ENCODE measurements at places on chromosomes 3 and 15. TPM values are rescaled to one million over a fixed set of nuclear protein-coding genes. Genes with fewer than 3 reads are reported as not detected.

- no peaks in the 10 kb centered on the region for H3K36me3 ChIP-seq
- peaks cover 20% of the 10 kb centered on the region for H3K4me1 ChIP-seq
- H3K27ac ChIP-seq, result no peak overlapping the region
- H3K4me3 ChIP-seq, result no peak overlapping the region
Observed at GRCh38 chr3:13066236-13066635, 7.0 kb downstream of the IQSEC1 start.

DNA sequence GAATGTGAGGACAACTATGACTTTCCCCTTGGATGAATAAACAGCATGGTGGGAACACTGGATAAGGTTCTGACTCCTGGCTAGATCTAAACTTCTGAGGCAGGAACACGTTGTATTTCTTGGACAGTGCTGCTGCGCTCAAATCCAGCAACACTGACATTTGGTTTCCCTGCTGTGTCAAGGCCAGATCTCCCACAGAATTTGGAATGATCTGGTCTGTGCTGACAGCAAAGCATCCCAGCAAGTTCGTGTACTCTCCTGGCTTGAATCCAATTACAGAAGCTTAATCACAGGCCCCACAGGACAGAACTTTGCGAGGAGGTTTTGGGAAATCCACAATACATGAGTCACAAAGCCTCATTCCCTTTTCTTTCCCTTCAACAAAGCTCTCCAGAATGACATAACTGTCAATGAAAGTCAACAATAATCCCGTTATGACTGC lies 92.5 kb downstream of the ADAMTS9 start:
- no peak overlapping the region for H3K4me3 ChIP-seq
- H3K27me3 ChIP-seq, result no peaks in the 10 kb centered on the region
- H3K4me1 ChIP-seq, result no peaks in the 10 kb centered on the region
- H3K27ac ChIP-seq, result no peak overlapping the region
- no peaks in the 10 kb centered on the region for H3K36me3 ChIP-seq
- DNase-seq, result no peak

DNA sequence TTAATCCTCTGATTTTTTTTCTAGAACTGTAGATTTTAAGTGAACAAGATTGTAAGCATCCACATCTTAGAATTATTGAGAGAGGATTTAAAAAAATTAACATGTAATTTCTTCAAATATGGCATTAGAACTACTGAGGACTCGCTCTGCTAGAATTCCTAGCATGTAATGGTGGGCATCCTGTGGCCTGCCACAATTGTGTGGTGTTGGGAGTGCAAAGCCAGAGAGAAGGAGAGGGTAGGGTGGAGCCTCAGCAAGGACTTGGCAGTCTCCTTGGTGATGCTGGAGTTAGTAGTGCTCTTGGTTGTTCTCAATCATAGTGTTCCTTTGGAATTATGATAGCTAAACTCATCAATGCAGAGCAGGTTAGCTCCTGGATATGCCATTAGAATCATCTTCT lies 443.9 kb upstream of the TBL1XR1 start:
- H3K4me1 ChIP-seq, result peaks cover 23% of the 10 kb centered on the region
- H3K27ac ChIP-seq, result no peak overlapping the region
- no peaks in the 10 kb centered on the region for H3K36me3 ChIP-seq
- no peaks in the 10 kb centered on the region for H3K27me3 ChIP-seq

- no peaks in the 10 kb centered on the region for H3K36me3 ChIP-seq
- no peak for DNase-seq
- no peak overlapping the region for H3K27ac ChIP-seq
- no peak overlapping the region for H3K4me3 ChIP-seq
Observed at GRCh38 chr15:66789029-66790025, 87.3 kb downstream of the SMAD6 start.

DNA sequence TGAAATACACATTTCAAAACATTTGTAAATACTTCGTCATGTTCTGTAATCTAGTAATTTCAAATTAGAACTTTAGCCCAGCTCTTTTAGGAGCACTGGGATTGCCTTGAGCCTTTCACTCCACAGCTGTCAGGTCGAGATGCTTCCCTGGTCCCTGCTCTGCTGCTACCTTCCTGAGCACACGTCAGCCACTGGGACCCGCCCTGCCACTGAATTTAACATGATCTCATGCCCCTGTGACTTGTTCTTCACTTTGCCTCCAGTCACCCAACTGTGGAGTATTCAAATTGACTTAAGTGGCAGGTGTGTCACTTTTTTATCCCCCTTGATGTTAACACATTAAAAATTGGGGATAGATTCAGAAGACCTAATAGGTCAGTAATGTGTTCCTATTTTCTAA lies 3.3 kb downstream of the ARRDC4 start:
- peaks cover 7% of the 10 kb centered on the region for H3K4me1 ChIP-seq
- no peaks in the 10 kb centered on the region for H3K27me3 ChIP-seq
- no peak for DNase-seq
- H3K4me3 ChIP-seq, result no peak overlapping the region

DNA sequence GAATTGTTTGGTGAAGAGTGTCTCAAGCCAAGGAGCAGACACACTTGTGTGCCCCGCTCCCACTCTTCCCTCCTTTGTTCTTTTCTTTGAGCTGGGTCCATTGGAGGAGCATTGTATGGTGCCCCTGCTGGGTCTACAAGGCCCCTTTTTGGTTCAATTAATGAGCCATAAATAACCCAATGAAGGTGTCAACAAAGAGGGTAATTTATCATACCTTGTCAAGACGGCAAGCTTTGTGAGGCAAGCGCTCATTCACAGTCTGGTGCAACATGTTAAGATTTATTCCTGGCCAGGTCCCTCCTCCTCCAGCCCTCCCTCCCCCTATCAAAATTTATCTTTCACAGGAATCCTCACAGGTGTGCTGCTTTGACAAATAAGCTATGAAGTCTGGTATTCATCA lies 300.1 kb downstream of the RORA start:
- no peaks in the 10 kb centered on the region for H3K27me3 ChIP-seq
- H3K27ac ChIP-seq, result no peak overlapping the region
- DNase-seq, result no peak
- H3K4me1 ChIP-seq, result no peaks in the 10 kb centered on the region
- H3K4me3 ChIP-seq, result no peak overlapping the region

GRCh38 chr15:88438181-88438580 lies 29.0 kb downstream of the MRPL46 start:
- DNase-seq, result no peak
- no peaks in the 10 kb centered on the region for H3K27me3 ChIP-seq
- no peaks in the 10 kb centered on the region for H3K4me1 ChIP-seq
- H3K4me3 ChIP-seq, result no peak overlapping the region
- no peaks in the 10 kb centered on the region for H3K36me3 ChIP-seq

GRCh38 chr15:69128667-69129311 lies 31.6 kb upstream of the GLCE start:
- no peak overlapping the region for H3K27ac ChIP-seq
- no peaks in the 10 kb centered on the region for H3K4me1 ChIP-seq
- H3K4me3 ChIP-seq, result no peak overlapping the region
- no peak for DNase-seq
- no peaks in the 10 kb centered on the region for H3K27me3 ChIP-seq

- no peaks in the 10 kb centered on the region for H3K36me3 ChIP-seq
- no peaks in the 10 kb centered on the region for H3K4me1 ChIP-seq
- no peak for DNase-seq
- H3K4me3 ChIP-seq, result no peak overlapping the region
- H3K27me3 ChIP-seq, result no peaks in the 10 kb centered on the region
- H3K27ac ChIP-seq, result no peak overlapping the region
Observed at GRCh38 chr15:23857028-23857641, 170.0 kb upstream of the NDN start.

DNA sequence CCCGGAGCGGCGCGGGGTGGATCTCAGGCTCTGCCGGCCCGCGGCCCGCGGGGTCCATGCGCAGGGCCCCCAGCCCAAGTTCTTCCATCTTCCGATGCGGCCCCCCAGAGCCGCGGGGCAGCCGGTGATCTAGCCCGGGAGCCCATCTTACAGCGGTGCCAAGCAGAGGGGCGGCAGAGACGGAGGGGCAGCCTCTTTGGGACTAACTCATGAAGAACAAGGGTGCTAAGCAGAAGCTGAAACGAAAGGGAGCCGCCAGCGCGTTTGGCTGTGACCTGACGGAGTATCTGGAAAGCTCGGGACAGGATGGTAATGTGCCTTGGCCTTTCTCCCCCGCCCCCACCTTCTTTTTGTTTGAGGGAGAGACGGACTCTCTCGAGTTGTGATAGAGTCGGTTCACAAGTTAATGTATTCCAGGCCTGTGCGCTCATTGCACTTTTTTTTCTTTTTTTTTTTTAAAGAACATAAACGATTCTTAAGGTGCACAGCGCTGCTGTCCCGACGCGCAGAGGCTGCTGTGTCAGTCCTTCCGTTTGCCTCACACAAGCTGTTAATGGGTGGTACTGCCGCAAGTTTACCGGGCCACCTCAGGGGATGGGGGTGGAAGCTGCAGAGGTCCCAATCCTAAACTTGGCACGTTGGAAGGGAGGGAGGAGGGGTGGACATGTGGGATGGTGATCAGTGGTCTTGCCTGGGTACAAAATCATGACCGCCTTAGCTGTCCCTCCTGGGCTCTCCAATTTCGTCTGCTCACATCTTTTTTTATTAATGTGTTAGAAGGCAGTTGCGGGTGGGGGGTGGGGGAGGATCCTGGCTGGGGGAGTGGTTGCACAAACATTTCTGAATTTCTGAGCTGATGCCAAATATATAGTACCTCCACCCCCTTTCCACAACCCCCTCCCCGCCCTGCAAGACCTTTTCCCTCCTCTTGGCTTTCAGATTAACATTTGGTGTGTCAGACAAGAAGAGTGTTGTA lies 801 bp downstream of the ARHGAP31 start:
- no peaks in the 10 kb centered on the region for H3K27me3 ChIP-seq
- no peaks in the 10 kb centered on the region for H3K36me3 ChIP-seq
- H3K4me3 ChIP-seq, result peak overlapping the region; percentile 68
- no peak for DNase-seq
- H3K27ac ChIP-seq, result peak overlapping the region; percentile 92
- H3K4me1 ChIP-seq, result peaks cover 66% of the 10 kb centered on the region

GRCh38 chr15:58632789-58633188 lies 116.7 kb downstream of the ADAM10 start:
- H3K4me3 ChIP-seq, result no peak overlapping the region
- H3K4me1 ChIP-seq, result peaks cover 12% of the 10 kb centered on the region
- H3K36me3 ChIP-seq, result peaks cover 10% of the 10 kb centered on the region
- H3K27ac ChIP-seq, result no peak overlapping the region

DNA sequence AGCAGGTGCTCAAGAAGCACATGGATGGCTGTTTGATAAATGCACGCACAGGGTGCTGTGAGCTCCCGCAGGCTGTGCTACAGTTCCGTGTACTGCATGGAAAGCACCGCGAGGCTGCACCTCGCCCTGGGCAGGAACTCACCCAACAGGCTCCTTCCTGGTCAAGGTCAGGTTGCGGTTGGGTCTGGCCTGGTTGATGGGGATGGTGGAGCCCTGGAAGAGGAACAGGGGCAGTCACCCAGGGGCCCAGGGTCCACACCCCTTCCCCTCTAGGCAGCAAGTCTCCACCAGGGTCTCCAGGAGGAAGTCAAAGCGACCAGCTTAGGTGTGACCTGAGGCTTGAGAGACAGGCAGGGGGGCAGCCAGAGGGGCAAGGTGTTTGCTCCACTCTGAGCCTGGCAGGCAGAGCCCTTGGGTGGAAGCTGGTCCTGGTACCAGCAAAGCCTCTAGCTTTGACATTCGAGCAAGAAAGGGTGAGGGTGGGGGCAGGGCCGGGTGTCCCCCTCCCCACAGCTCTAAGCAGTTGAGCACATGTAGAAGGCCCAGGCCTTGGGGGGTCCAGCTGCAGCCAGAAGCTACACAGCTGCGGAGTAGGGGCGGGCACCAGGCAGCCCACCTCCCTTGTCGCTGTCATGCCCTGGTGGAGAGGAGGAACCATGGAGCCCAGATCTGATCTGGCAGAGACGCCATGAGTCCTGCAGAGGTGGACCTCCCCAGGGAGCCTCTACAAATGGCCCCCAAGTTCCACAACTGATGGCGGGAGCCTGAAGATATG lies 46.3 kb upstream of the SLC41A3 start:
- H3K27ac ChIP-seq, result no peak overlapping the region
- H3K4me3 ChIP-seq, result no peak overlapping the region
- no peaks in the 10 kb centered on the region for H3K36me3 ChIP-seq
- no peak for DNase-seq

DNA sequence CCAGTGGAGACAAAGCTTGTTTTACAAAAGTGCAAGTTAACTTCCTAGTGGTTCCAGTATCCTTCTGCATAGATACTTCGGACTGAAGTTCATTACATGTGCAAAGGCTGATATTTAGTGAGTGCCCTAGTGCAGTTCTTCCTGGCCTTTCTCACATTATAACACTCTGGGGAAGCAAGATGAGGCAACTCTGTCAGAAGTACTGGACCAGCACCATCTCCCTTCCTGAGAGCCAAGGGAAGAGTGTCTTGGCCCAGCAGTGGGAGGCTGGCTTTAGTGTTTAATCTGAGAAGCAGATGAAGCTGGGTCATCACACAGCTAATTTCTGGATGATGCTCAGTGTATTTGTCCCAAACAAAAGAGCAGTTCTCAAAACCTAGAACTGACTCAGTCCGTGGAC lies 397.7 kb downstream of the CACNA2D3 start:
- no peak overlapping the region for H3K27ac ChIP-seq
- no peaks in the 10 kb centered on the region for H3K4me1 ChIP-seq
- no peak overlapping the region for H3K4me3 ChIP-seq

- H3K27me3 ChIP-seq, result no peaks in the 10 kb centered on the region
- no peaks in the 10 kb centered on the region for H3K36me3 ChIP-seq
- no peaks in the 10 kb centered on the region for H3K4me1 ChIP-seq
- H3K4me3 ChIP-seq, result no peak overlapping the region
Observed at GRCh38 chr3:143786219-143787191, 61.8 kb downstream of the SLC9A9 start.

DNA sequence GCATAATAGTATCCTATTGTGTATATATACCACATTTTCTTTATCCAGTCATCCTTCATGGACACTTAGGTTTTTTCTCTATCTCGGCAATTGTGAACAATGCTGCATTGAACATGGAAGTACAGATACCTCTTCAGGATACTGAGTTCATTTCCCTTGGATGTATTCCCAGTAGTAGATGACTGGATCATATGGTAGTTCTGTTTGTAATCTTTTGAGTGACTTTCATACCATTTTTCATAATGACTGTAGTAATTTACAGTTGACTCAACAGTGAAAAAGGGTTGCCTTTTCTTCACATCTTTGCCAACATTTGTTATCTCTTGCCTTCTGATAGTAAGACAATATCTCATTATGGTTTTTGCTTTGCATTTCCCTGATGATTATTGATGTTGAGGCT lies 21.8 kb downstream of the MYH15 start:
- H3K4me3 ChIP-seq, result no peak overlapping the region
- H3K27me3 ChIP-seq, result no peaks in the 10 kb centered on the region
- H3K4me1 ChIP-seq, result no peaks in the 10 kb centered on the region

DNA sequence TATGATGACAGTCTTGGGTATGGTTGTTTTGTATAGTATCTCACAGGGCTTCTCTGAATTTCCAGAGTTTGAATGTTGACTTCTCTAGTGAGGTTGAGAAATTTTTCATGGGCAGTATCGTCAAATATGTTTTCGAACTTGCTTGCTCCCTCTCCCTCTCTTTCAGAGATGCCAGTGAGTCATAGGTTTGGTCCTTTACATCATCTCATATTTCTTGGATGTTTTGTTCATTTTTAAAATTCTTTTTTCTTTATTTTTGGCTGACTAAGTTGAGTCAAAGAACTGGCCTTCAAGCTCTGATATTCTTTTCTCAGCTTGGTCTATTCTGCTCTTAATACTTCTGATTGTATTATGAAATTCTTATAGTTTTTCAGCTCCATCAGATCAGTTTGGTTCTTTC lies 282.3 kb upstream of the NECTIN3 start:
- no peaks in the 10 kb centered on the region for H3K36me3 ChIP-seq
- H3K4me1 ChIP-seq, result no peaks in the 10 kb centered on the region
- DNase-seq, result no peak
- H3K27me3 ChIP-seq, result no peaks in the 10 kb centered on the region
- H3K4me3 ChIP-seq, result no peak overlapping the region

DPPA4 gene
- total RNA-seq, result 13.6 TPM

SNX22 gene
- 9.4 TPM for total RNA-seq

MOBP gene
- total RNA-seq, result 0.05 TPM

CAPN3 gene
- 2.4 TPM for total RNA-seq

FOXP1 gene
- 42.3 TPM for total RNA-seq

SLC35G2 gene
- 2.8 TPM for total RNA-seq

ITIH4 gene
- 4.5 TPM for total RNA-seq
